ENCODE measurements at places on chromosomes 2 and 18.

DNA sequence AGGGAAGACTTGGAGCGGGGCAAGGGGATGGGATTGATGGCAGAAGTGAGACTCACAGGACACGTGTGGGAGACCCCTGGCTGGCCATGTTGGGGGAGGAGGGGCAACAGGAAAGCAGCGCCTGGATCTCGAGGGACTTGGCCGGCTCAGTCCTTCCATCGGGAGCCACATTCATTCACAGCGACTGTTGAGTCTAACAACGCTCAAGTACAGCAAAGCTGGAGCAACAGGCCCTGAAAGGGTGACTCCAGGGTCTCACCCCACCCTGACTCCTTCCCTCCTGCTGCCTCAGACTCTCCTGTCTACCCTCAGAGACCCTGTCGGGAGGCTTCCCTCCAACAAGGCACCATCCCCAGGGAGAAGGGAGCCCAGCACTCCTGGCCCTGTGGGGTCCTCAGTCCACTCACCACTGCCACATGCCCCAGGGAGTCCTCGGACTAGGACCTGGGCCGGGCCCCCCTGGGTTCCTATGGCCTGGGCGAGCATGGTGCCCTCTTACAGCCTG, 14.8 kb upstream of the ALPI start:
- DNase-seq: no peak

- no peak for DNase-seq
Measured at GRCh38 chr2:170243118-170243837, 65.3 kb downstream of the MYO3B start.

DNA sequence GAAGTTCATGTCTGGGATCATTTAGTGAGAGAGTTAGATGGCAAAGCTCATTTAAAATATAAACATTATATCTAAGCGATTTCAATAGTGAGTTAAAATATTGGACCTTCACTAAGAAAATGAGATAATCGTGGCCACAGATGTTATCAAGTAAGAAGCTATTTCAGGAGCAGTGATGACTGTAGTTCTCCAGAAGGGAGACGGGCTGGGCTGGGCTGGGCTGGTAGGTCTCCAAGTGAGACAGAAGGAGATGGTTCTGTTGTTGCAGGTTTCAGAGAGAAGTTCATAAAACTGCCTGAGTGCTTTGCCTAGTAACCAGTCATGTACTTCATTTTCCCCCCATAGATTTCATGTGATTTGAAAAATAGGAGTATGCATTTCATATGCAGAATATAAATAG, 130.1 kb upstream of the DAPL1 start:
- DNase-seq: no peak

- no peak for DNase-seq
Measured at GRCh38 chr2:20640411-20641122, 10.3 kb downstream of the HS1BP3 start.

DNA sequence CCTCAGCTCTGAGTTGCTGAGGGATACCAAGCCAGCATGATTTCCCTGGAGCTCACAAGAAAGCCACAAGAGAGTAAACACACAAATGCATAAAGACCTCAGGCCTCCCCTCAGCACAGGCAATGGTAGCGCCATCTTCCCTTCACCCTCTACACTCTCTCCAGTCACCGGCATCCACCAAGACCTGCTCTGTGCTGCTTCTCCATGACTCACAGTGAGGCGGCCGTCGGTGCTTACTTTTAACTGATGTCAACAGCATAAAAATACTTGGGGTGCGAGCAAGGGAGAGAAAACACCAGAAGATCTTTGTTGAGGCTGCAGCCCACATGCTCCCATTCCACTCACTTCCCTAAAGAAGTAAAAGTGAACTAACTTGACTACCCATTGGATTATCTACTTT, 46.7 kb downstream of the L3MBTL4 start:
- no peak for DNase-seq

DNA sequence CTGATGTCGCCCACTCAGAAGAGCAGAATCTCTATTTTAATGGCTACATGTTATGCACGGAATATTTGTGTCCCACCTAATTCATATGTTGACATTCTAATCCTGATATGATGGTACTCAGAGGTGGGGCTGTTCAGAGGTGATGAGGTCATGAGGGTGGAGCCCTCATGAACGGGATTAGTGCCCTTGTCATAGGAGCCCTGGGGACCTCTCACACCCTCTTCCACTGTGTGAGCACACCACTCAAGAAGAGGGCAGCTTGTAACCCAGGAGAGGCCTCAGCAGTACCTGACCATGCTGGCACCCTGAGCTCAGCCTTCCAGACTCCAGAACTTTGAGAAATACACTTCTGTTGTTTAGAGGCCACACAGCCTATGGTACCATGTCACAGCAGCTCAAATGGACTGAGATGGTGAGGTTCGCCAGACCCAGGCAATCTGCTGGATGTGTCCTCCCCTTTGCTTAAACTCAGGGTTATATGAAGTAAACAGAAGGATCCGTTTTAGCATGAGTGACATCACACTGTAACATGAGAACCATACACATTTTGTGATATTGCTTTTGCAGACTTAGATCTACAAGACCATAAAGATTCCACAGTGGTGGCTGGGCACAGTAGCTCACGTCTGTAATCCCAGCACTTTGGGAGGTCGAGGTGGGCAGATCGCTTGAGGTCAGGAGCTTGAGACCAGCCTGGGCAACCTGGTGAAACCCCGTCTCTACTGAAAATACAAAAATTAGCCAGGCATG, 48.7 kb downstream of the ATOH8 start:
- no peak for DNase-seq

- no peak for DNase-seq
Measured at GRCh38 chr2:41963661-41964525, 83.9 kb upstream of the PKDCC start.

GRCh38 chr18:23337599-23338444, 115.3 kb upstream of the RIOK3 start:
- DNase-seq: no peak

All from T47D (cell line).